ENCODE measurements at places on chromosomes 16 and 17.
A peak's percentile ranks its signal among the peaks of the same experiment; 100 is the strongest.

GRCh38 chr17:5580367-5580766 lies 3.9 kb downstream of the NLRP1 start:
- DNase-seq: no peak

DNA sequence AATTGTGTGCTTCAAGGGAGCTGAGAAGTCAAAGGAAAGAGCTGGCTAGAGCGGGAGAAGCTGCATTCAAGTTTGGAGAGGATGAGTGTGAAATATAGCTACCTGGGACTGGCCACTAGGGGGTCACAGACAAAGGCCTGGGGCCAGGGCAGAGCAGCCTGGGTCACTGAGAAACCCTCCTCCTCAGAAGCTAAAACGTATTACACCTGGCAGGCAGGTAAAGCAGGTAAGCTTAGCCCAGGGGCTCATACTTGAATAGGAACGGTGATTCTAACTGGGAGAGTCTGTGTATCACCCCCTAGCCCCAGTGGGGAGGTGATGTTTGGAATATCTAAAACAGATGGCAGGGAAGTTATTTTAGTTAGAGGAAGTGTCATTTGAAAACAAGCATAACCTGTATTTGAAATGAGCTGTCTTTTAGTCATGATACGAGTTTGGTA lies 6.8 kb downstream of the KRT37 start:
- DNase-seq: no peak

GRCh38 chr17:79081571-79082276 lies 7.1 kb downstream of the ENGASE start:
- DNase-seq: no peak

DNA sequence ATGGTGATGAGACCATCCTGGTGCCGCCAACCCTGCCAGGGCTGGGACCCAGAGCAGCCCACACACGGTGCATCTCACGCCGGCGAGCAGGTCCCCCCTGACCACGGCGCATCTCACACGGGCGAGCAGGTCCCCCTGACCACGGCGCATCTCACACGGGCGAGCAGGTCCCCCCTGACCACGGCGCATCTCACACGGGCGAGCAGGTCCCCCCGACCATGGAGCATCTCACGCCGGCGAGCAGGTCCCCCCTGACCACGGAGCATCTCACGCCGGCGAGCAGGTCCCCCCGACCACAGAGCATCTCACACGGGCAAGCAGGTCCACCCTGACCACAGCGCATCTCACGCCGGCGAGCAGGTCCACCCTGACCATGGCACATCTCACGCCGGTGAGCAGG lies 59.2 kb downstream of the MRM3 start:
- no peak for DNase-seq

GRCh38 chr16:84822990-84823389 lies 3.2 kb downstream of the CRISPLD2 start:
- no peak for DNase-seq

GRCh38 chr16:71807905-71808592 lies 585 bp downstream of the AP1G1 start:
- peak; percentile 23 for DNase-seq

GRCh38 chr16:68366062-68366461 lies 55.2 kb downstream of the PRMT7 start:
- DNase-seq: no peak

GRCh38 chr17:47131761-47132160 lies 57.3 kb downstream of the CDC27 start:
- DNase-seq: no peak

GRCh38 chr17:76383546-76384221 lies 725 bp upstream of the SPHK1 start:
- peak; percentile 32 for DNase-seq

- peak; percentile 41 for DNase-seq
Observed at GRCh38 chr17:82098939-82099763, 1.1 kb upstream of the FASN start.

- no peak for DNase-seq
Observed at GRCh38 chr16:1036166-1036565, 36.4 kb upstream of the SSTR5 start.

- no peak for DNase-seq
Observed at GRCh38 chr17:58066401-58066800, 16.8 kb upstream of the DYNLL2 start.

- DNase-seq: no peak
Observed at GRCh38 chr17:80773243-80773991, 218.2 kb upstream of the CHMP6 start.

- DNase-seq: peak; percentile 58
Observed at GRCh38 chr16:88437367-88437964, 15.6 kb upstream of the ZFPM1 start.

DNA sequence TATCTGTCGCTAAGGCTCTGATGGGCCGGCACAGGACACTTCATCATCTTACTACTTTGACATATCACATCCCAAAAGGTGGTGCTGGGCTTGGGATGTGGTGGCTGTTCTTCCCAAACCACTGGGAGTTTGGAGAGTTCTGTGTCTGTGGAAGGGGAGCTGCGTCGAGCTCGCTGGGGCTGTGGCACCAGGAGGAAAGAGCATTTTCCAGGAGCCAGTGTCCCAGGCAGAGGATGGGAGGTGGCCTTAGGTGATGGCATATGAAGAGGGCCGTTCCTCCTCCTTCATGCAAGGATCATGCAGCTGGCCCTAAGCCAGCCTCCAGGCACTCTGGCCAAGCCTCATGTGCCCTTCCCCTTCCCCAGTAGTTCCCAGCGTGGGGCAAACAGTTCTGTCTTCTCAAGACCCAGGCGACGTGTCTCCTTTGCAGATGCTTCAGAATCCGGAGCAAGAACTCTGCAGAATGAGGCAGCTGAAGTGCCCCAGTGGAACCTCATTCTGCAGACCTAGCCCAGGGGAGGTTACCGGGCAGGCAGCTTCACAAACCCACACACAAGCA lies 89.4 kb upstream of the TNRC6C start:
- no peak for DNase-seq

GRCh38 chr17:50452630-50453300 lies 15.9 kb downstream of the CHAD start:
- DNase-seq: no peak

DNA sequence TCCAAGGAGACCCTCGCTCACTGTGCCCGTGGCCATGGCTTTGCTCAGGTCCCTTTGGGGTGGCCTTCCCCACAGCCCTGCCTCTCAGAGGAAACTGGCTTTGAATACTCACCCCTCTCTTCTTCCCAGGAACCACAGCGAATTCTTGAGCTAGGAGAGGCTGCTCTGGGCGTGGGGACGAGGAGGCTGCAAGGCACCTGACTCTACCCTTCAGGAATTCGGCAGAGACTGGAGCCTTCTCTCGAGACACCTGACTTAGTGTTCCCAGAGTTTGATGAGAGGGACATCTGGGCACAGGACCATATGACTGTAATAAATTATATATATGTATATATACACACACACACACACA lies 6.2 kb downstream of the LLGL2 start:
- DNase-seq: no peak

Data from CD4-positive, alpha-beta T cell (primary cell).